Mammary epithelial cell (primary cell): ENCODE measurements at places on chromosomes 4 and X. TPM values are rescaled to one million over a fixed set of nuclear protein-coding genes. Genes with fewer than 3 reads are reported as not detected.

Gene CSN1S1
- total RNA-seq, result not detected

Gene CT55
- not detected in 2 replicates for total RNA-seq

Gene CT83
- not detected in 2 replicates for total RNA-seq

Gene MAGEC1
- total RNA-seq, result not detected in 2 replicates

Gene NXF2B
- not detected in 2 replicates for total RNA-seq

Gene STAP1
- total RNA-seq, result not detected

Gene TMEM165
- 92.2 and 101 TPM in 2 replicates for total RNA-seq

Gene AVPR2
- total RNA-seq, result not detected

Gene STAG2
- total RNA-seq, result 61.1 and 68.8 TPM in 2 replicates

Gene TMEM128
- total RNA-seq, result 20.3 and 23.4 TPM in 2 replicates

Gene MAOA
- 12.2 TPM for total RNA-seq

Gene PI4K2B
- 19.0 TPM for total RNA-seq

Gene GPR34
- total RNA-seq, result not detected in 2 replicates

Gene SERPINA7
- not detected in 2 replicates for total RNA-seq

Gene TNIP3
- total RNA-seq, result not detected

Gene POU4F2
- not detected for total RNA-seq

Gene CT45A1
- total RNA-seq, result not detected

Gene HOPX
- total RNA-seq, result not detected in 2 replicates

Gene PSAPL1
- not detected in 2 replicates for total RNA-seq

Gene CPZ
- total RNA-seq, result not detected in 2 replicates

Gene STBD1
- 11.7 TPM for total RNA-seq

Gene TRIM60
- not detected for total RNA-seq

Gene TMEM47
- total RNA-seq, result 11.9 and 13.9 TPM in 2 replicates

Gene MUC7
- total RNA-seq, result not detected in 2 replicates

Gene INPP4B
- 87.2 TPM for total RNA-seq

Gene QRFPR
- total RNA-seq, result 6.6 and 7.8 TPM in 2 replicates

Gene ADH1A
- total RNA-seq, result not detected in 2 replicates

Gene CD99L2
- total RNA-seq, result 12.3 and 14.9 TPM in 2 replicates

Gene PLP2
- total RNA-seq, result 309 and 377 TPM in 2 replicates

Gene GUCY1A1
- 0.24 TPM in 1 of 2 replicates, not detected in the other for total RNA-seq

Gene TRO
- 3.7 TPM for total RNA-seq

Gene ADAM29
- total RNA-seq, result not detected in 2 replicates

Gene CLCN4
- total RNA-seq, result 7.0 TPM

Gene RBM46
- total RNA-seq, result 0.51 and 0.96 TPM in 2 replicates

Gene GPR143
- not detected for total RNA-seq

Gene CT47B1
- not detected for total RNA-seq
